Esophagus squamous epithelium (tissue), 5 donors: ENCODE measurements at places on chromosomes 3 and 15.

DNA sequence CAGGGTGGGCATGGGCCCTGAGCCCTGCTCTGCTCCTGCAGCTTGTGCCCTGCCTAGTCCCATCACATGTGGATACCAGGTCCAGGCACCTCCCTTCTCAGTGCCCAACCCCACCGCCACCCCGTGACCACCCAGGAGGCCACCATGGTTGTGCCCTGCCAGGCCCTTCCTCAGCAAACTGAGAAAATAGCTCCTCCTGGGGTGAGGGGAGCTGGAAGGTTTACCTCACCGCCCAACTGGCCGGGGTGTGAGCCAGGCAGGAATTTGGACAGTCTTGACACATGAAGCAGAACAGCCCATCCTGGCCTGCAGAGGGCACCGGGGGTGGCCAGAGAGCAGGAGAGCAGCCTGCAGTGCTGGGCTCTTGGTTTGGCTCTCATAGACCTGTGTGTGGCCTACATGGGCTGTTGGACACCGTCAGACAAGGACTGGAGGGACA is 11.4 kb upstream of the C3orf22 start:
- DNase-seq: no peak

GRCh38 chr15:52975941-52976449 is 185.9 kb upstream of the ONECUT1 start:
- DNase-seq: no peak

DNA sequence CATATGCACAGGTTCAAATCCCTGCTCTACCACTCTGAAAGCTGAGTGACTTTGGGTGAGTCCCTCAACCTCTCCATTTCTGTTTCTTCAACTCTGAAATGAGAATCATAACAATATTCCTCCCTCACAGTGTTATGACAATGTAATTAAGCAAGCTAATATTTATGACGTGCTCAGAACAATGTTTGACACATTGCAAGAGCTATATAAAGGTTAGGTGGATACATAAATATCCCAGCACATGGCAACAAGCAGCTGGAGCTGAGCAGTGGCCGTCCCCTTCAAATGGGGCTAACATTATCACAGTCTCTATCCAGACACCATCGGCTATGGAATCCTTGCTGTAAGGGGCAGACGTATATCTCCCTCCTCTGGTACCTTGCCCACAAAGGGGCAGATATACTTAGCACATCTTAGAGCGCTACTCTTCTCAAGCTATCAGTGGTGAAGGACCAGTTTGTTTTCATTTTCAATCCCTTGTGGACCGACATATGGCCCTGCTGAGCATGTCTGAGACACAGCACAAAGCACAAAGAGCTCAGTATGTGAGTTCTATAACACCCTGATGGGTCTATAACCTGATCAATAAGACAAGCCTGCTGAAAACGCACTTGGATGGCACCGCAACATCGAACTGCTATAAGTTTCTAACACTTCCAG is 80.9 kb downstream of the PRICKLE2 start:
- DNase-seq: no peak

DNA sequence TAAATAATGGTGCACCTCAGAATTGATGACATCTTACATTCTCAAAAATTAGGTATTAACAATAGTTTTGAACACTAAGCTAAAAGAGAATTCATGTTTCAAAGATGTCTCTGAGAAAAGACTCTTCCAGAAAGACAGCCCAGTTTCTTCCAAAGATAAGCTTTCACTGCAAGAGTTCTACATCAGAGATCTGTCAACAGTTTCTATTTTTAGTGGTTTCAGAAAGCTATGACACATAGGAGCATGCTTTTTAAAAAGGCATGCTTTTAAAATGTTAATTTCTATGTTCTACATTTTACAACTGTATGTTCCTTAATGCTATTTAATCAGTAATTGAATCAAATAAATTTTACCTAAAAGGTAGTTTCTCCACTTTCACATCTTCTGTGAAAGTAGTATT is 88.2 kb downstream of the PLOD2 start:
- DNase-seq: no peak

DNA sequence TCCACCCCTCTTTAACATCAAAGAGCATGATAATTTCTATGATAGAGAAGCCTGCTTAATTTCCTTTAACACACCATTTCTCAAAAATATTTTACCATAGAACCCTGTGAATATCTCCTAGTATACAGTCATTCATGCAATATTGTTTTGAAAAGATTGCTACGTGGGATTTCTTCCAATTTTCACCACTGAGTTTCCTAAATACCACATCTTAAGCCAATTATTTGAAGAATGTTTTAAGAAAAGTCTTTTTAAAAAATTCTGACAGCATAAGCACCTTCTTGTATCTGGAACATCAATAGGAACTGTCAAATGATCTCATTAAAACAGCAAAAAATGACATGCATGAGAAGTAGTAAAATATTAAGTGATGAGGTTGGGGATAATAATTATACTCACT is 1126.7 kb downstream of the TUSC7 start:
- DNase-seq: no peak

- DNase-seq: no peak
These were observed 14.8 kb downstream of the PBRM1 start for GRCh38 chr3:52670621-52671521.

- no peak for DNase-seq
These were observed 9.0 kb upstream of the CD47 start for GRCh38 chr3:108099679-108100428.

DNA sequence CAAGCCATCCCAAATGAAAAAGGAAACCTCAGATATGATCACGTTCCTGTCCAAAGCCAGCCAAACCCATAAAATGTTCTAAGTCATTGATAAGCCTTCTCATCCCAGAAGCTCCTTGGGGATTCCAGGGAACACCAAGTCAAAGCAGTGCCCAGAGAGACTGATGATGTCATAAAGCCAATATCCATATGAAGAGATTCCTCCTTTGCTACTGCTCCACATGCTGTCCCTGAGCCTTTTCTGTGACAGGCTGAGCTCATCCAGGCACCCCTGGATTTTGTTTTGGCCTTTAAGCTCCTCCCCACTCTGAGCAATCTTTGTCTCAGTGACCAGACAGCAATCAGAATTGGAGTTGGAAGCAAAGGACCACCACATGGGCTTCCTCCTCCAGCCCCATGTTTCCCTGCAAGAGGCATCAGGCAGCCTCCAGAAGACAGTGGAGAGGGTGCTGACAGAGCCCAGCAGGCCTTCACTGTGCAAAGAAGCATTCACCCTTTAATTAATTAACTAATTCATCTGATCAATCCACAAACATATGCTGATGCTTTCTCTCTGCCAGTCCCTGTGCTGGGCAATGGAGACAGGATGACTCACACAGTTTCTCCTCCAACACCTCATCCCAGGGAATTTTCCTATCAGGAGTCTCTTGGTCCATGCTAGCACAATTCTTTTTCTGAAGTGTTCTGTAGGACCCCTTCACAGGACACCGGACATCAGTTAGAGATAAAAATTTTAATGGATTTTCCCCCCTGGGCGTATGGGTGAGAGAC is 25.0 kb downstream of the MEX3B start:
- no peak for DNase-seq

GRCh38 chr3:103085465-103085864 is 650.6 kb downstream of the ZPLD1 start:
- DNase-seq: no peak

- DNase-seq: no peak
These were observed 707.3 kb downstream of the SI start for GRCh38 chr3:164370970-164371369.

DNA sequence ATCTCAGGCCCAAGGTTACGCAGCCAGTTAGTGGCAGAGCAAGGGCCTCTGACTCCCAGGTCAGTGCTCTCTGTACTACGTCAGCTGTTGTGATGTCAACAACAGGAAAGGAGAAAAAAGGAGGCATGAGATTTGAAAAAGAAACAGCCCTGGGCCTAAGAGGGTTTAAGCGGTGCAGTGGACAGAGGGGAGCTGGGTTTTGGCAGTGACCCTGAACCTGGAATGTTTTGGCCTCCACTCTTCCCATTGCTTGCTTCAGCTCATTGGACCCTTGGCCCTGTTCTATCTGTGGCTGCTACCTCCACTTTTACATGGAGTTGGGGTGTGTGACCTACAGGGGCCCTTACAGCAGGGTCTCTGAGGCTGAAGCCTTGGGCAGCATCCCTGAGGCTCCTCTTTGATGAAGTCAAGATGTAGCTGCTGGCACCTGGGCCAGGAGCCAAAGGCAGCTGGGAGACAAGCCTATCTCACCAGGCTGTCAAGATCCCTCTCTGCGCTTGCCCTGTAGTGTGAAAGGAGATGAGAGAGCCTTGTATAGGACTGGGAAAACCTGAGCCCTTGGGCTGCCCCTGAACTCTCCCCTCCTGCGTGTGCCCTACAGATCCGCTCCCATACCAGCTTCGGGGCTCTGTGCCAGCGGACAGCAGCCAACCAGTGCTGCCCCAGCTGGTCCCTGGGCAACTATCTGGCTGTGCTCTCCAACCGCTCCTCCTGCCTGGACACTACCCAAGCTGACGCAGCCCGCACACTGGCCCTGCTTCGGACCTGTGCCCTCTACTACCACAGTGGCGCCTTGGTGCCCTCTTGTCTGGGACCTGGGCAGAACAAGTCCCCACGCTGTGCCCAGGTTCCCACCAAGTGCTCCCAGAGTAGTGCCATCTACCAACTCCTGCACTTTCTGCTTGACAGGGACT is 8.7 kb downstream of the DISP2 start:
- DNase-seq: no peak

- DNase-seq: no peak
These were observed 332.3 kb upstream of the C2CD4B start for GRCh38 chr15:62497356-62497755.

DNA sequence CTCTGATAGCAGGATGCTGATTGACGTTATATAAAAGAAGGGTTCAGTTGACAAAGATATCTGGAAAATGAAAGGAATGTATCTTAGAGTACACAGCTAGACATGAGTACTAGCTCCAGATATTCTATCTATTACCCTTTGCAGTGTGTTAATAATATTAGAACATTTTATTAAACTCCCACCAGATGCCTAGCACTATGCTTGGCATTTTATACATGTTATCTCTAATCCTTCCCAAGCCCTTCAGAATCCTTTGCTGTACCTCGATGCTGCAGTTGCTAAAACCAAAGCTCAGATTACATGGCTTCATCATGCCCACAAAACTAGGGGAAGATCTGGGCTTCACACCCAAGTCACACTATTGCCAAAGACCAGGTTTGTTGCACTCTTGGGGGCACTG is 350.1 kb upstream of the AZI2 start:
- no peak for DNase-seq

DNA sequence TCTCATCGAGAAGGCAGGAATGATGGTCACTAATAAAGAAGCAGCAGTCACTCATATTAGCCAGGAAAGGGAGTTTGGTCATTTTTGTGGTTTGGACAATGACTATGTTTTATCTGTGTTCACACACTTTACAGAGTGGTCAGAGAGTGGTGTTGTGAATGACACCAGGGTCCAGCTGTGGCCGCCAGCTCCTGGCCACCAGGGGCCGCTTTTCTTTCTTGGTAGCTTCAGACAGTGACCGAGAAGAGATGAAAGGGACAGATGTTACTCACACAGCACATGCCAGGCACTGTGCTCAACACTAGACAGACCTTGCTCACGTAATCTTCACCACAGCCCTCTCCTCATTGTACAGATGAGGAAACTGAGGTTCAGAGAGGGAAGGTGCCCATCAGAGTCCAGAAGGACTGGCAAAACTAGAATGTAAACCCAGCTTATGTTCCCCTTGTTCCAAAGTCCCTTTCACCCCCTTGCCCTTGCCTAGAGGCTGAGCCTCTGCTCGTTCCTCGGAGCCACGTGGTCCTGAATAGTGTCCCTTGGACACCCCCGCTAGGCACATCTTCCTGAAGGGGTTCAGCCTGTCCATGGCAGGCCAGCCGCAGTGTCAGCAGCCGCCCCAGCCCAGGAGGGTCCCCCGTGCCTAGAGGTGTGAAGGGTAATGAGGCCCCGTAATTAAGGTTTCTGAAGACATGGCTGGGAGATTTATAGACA is 55.6 kb downstream of the CYP11A1 start:
- no peak for DNase-seq

DNA sequence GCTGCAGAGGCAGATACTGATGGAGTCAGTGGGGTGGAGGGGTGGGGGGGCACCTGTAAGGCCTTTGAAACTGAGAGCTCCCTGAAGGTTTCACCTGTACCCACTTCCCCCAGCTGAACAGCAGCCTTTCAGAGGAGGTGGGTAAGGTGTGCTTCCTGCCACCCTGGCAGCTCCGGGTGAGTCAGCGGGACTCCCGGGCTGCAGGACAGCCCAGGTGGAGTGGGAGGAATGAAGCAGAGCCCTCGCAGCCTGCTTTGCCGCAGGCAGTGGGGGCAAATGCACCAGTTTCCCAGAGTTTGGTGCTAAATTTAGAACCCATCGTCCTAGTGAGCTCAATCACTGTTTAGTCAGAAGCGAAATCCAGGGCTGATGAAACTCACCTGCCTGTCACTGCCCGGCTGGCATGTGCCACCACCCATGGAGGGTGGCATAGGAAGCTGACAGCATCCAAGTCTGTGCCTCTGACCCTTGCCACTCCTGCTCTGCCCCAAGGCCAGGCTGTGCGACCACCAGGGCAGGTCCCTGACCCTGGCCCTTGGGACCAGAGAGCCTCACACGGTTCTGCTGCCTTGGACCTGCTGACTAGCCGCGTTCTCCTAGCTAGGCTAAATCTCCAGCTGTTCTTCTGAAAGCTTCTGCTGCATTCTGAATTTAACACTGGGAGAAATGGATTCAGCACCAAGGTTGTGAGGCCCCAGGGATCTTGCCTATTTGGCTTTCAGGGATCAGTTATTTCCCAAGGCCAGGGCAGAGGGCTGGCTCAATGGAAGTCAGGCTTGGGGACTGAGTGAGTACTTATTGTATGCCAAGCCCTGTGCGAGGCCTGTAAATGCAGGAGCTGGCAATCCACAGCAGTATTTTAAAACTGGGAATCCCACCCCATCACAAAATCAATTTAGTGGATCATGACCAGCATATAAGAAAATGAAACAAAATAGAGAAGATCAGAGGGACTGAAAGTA is 67.3 kb upstream of the RASGRF1 start:
- DNase-seq: no peak

DNA sequence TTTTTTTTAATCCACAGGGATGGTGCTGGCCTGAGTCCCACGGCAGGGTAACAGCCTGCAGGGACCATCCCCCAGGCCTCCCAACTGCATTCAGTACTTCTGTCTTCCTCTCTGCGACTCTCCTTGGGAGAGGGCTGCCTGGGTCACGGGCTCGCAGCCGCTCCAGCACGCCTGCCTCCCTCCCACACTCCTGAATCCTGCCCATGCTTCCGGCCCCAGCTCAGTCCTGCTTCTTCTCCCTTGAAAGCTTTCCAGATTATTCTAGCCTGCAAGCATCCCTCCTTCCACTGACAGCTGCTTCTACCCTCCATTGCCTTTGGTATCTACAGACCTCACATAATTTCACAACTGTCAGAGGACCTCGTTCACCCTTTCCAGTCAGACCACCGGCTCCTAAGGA is 32.4 kb downstream of the MEGF11 start:
- no peak for DNase-seq

DNA sequence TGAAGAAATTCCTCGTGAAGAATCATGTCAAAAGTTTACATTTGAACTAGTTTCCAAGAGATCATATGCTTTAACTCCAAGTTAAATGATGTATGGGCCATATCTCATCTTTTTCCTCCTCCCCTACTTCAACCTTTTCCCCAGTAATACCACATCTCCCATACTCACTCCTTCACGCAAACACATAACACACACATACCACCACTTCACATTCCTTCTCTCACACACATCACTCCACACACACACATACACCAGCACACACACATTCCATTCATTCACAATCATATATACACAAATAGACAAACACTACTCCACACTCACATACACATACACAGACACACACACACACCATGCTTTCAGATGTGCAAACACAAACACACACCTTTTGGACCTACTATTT is 769.0 kb upstream of the NR2F2 start:
- no peak for DNase-seq
